ENCODE measurements at places on chromosomes 16 and 17.

DNA sequence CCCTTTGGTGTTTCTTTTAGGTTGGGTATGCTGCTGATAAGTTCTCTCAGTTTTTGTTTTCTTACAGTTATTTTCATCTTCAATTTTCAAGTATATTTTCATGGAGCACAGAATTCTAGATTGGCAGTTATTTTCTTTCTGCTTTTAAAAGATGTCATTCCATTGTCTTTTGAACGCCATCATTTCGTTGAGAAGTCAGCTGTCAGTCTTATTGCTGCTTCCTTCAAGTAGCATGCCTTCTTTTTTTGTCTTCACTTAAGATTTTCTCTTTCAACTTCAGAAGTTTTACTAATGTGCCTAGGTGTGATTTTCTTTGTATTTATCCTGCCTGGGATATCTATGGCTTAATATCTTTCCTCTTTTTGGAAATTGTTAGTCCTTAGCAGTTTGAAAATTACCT lies 262.2 kb upstream of the PMFBP1 start:
- DNase-seq: no peak

DNA sequence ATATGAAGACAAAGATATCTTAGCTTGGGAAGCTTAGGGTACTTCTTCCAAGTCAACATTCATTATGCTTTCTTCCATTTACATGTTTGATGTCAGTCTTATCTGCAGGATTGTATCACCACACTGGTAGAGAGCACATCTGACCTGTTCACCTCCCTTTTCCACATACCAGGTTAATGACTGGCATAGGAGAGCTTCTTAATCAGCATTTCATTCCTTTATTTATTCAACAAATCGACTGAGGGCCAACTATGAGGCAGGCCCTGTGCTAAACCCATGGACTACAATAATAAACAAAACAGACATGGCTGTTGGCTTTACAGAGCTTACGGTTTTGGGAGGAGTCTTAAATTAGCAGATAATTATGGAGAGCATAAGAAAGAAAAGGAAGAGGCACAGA lies 378.1 kb upstream of the CDH11 start:
- DNase-seq: no peak

DNA sequence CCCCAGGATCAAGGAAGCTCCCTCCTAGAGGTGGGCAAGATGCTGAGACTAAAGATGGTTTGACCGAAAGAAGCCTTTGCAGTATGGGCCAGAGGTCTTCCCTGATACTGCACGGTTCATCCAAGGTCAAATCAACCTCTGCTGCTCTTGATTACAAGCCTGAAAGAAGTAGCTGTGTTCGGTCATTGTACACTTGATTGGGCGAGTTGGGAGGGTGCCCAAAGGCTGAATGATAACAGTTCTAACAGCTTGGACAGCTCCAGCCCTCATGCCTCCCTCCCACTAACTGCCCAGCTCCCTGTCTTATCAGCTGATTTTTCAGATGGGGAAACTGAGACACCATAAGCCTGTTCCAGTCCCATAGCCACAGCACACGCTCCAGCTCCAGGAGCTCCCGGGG lies 42.8 kb downstream of the ABCC12 start:
- DNase-seq: no peak

DNA sequence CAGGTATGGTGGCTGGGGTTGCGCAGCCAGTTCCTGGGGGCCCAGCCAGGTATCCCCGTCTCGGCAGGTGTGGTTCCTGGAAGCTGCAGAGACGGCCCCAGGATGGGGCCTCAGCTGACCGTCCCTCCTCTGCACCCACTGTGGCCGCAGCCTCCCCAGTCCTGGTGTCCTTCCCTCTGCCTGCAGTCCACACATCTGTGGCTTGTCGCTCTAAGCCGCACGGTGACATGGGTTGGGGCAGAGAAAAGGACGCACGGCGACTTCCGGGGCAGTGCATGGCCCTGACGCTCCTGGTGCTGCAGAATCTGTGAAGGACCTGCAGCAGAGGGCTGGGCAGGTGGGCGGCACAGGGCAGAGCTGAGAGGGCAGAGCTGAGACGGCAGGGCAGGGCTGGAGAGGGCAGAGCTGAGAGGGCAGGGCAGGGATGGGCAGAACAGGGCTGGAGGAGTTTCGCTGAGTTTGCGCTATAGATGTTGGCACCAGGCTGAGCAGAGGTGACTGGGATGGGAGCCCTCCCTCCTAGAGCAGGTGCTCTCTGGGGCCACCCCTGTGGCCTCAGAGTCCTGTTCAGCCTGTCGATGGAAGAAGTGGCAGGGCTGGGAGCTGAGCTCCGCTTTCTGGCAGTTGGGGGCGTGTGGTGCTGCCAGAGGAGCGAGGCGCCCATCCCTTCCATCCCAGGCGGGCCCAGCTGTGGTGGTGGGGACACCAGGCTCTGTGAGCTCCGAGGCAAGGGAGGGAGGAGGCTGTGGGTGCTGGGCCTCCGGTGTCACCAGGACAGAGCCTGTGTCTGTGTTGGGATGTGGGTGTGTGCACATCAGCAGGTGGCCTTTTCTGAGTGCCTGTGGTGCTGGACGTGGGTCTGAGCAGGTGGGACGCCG lies 23.0 kb downstream of the TSC2 start:
- no peak for DNase-seq

DNA sequence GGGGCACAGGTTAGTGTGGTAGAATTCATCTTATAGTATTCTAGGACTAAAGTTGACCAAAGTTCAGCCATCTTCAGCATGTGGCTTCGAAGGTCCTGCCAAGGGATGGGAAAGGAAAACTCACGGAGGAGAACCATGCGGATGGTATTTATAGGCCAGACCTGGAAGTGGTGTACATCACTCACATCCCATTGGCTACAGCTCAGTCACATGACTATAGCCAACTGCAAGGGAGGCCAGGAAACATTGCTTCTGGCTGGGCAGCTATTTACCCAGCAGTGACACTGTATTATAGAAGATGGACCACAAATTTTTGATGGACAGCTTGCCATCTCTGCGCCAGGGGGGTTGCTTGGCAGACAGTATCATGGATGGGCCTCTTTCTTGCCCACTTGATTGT lies 35.7 kb upstream of the COQ7 start:
- no peak for DNase-seq

DNA sequence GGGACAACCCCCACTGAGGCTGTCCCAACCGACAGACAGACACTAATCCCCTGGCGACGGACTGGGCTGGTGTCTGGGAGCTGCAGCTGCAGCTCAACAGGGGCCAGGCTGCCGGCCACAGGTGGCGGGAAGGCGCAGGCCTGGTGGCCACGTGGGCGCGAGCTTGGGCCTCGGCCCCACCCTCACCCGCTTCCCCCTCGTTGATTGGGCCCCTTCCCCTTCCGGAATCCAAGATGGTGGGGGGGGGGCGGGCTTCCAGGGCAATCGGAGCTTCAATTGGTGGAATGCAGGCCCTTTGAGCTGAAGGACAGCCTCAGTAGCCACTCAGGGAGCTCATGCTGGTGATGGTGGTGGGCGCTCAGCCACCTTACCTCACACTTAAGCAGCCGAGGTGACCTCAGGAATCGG lies 8.7 kb upstream of the TBX4 start:
- no peak for DNase-seq

DNA sequence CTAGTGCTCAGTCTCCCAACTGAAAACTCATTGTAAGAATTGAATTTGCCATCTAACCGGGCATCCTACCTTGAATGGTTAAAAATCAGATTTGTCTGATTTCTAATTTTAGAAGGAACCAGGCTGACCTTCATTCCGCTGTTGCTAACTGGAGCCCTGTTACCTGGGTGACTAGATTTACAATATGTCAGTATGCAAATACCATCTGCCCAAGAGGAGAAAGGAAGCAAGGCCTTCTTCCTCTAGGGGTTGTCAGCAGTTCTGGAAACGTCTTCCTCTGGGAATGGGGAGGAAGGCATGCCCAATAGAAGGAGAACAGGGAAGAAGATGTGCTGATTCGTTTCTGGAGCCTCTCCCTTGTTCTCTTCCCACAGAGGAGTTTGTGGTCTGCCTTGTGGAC lies 137.9 kb downstream of the PITPNC1 start:
- DNase-seq: no peak

- DNase-seq: no peak
These were observed 87.3 kb downstream of the TMEM100 start for GRCh38 chr17:55635253-55635914.

GRCh38 chr17:80082403-80083135 lies 18.8 kb upstream of the GAA start:
- DNase-seq: peak; percentile 37

DNA sequence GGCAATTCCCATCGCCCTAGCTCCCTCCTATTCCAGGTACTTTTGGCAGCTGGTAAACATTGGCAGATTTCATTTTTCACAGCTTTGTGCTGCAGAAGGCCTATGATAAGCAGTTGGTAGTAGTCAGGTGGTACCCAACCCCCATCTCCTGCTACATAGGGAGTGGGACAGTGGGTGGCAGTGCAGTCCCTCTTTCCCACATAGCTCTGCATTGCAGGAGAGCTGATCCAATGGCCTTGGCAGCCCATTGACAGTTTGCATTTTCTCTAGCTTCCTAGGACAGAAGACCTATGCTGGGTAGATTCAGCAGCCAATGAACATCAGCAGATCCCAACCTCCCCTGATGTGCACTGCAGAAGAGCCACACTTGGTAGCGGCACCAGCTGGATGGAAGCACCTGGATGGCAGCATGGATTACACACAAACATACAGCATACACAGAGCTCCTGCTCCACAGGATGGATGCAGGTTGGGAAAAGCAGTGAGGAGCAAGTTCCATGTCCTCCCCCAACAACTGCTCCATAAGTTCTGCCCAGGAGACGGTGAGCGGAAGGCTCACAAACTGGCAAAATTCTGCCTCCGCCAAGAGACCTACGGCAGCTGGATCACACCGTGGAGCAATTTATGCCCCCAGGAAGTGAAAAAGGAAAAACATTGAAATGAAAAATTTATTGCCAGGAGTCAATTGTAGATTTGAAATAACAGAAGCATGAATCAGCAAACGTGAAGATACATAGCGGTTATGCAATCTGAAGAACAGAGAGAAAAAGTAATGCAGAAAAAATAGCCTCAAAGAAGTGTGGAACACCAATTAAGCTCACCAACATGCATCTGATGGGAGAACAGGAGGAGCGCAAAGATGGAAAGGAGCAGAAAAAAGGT lies 95.7 kb downstream of the CACNG1 start:
- DNase-seq: no peak

- DNase-seq: no peak
These were observed 24.5 kb downstream of the PEMT start for GRCh38 chr17:17566896-17567513.

DNA sequence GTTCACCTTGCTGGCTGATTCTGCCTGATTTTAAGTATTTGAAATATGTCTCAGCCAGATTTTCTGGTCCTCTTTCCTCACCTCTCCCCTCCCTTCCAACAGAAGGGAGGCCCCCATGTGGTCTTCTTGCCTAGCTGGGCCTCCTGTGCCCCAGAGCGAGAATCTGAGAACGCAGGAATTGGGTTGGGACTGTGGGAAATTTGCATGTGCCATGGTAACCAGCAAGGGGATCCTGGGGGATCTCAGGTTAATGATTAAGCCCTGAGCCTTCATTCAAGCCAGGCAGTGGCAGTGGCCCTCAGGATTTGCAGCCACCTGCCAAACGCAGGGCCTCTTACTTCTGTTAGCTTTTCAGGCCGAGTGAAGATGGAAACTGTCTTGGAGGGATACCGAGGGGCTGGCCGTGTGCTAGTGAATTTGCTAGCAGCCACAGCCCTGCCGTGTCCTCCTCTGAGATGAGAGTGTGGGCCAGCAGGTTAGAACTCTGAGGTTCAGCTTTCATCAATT lies 40.2 kb downstream of the KSR1 start:
- no peak for DNase-seq

GRCh38 chr16:29738514-29738913 lies 7.3 kb downstream of the C16orf54 start:
- peak; percentile 54 for DNase-seq

GRCh38 chr16:84124257-84125073 lies 7.7 kb upstream of the MBTPS1 start:
- no peak for DNase-seq

GRCh38 chr17:34988644-34989043 lies 8.3 kb downstream of the LIG3 start:
- DNase-seq: no peak

GRCh38 chr17:44548376-44549230 lies 8.7 kb upstream of the FZD2 start:
- no peak for DNase-seq
